ENCODE measurements at places on chromosomes 11 and 22.

DNA sequence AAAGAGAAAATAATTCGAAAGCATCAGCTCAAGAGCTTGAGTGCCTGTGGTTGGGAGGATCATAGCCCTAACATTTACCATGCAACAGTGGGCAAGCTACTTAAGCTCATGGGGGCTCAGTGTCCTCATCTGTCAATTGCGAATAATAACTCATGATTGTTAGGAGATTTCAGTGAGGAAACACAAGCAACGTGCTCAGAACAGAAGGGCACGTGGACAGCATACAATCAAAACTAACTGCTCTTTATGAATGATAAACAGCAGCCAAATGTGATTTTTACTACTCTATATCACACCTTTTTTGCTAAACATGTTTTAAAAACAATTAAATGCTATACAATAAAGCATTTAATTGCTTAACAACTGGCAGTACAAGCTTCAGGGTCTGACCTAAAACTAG lies 310.1 kb upstream of the NARS2 start:
- DNase-seq: no peak

- DNase-seq: no peak
Observed at GRCh38 chr11:63869683-63870082, 30.8 kb downstream of the MARK2 start.

- peak; percentile 97 for DNase-seq
Observed at GRCh38 chr11:111911563-111912401, at the start of gene CRYAB. TSS of gene CRYAB (minus strand) at chr11:111911770. CDS start at chr11:111911724, 46 bp downstream.

DNA sequence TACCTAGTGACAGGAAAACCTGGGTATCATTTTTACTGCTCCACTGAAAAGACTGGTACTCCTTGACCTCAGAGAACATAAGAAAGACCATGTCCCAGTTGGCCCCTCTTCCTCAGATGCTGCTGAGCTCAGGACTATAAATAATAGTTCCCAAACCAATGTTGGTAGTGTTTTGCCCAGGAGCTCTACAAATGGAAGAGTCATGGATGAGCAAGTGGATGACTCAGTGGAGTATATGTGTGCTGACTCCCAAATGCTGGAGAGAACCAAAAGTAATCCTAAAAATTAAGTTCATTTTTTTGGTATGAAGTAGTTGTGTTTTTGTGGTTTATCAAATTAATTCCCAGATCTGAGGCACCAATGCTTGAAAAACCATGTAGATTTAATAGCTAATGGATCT lies 482.0 kb downstream of the KCNA4 start:
- peak; percentile 73 for DNase-seq

- no peak for DNase-seq
Observed at GRCh38 chr11:43447151-43447550, 88.4 kb downstream of the TTC17 start.

GRCh38 chr11:72613977-72614376 lies 60.2 kb downstream of the PDE2A start:
- DNase-seq: no peak

DNA sequence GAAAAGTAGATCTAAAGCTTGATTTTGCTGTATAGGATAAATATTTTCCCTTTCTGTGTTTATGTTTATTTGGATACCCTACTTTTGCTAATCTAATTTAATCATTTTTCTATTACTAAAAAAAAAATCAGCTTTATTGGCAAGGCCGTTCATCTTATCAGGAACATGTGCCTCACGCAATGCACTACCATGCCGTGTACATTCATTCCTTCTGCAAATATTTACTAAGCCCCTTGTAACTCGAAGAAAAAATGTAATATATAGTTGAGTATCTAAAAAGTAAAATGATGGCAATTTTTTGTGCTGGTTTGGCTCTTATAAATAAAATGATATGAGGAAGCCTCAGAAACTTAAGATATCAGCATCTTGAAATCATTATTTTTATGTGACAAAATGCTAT lies 8.9 kb downstream of the UVRAG start:
- DNase-seq: no peak

DNA sequence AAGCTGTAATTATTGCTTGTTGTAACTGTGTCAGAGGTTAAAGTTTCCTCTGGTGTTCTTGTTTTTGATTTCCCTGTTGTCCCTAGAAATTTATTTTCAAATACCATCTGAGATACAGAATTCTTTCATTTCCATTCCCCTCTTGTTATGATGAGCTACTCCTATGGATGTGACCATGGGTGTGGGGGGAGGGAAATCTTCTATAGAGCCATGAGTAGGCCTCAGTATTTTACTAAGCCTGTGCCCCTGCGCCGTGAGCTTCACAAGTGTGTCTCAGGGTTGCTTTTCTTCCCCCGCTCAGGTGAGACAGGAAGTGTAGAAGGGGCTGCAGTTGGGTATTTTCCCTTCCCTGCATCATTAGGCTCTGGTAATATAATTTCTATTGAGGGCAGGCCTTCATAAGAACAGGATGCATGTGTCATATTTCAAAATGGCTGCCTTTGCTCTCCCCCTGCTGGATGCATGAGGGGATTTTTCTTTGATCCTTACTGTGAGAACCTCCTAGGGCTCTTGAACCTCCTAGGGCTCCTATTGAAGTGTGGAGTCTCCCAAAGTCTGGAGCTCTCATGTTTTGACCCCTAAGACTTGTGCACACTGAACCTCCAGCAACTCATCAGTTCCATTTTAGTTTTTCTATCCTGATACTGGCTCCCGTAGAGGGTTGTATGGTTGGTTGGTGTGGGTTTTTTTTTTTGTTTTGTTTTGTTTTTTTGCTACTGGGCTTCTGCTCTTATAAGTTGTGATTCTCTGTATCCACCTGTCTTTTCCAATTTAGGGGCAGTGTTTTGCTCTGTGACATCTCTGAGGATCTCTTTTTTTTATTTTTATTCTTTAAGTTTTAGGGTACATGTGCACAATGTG lies 658.2 kb downstream of the NTM start:
- DNase-seq: no peak

- DNase-seq: no peak
Observed at GRCh38 chr11:39174196-39174595, 2285.3 kb downstream of the LRRC4C start.

GRCh38 chr22:43036282-43036829 lies 21.4 kb upstream of the PACSIN2 start:
- peak; percentile 83 for DNase-seq

- no peak for DNase-seq
Observed at GRCh38 chr11:15215005-15215404, 100.3 kb downstream of the INSC start.

DNA sequence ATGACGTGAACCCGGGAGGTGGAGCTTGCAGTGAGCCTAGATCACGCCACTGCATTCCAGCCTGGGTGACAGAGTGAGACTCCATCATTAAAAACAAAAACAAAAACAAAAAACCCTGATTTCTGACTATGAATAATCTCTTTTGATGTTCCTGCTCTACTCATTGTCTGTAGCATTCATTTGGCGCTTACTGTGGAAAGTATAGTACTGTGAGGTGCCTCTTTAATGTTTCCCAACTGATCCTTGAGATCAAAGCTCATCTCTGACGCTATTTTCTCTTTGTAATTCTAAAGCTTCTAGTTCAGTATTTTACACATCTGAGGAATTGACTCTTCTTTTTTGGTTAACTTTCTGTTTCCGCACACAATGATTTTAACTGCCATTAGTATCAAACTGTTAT lies 60.0 kb downstream of the GRK3 start:
- no peak for DNase-seq

GRCh38 chr11:76857781-76858410 lies 2.8 kb upstream of the ACER3 start:
- no peak for DNase-seq

- DNase-seq: no peak
Observed at GRCh38 chr22:27381960-27382742, 419.4 kb downstream of the MN1 start.

DNA sequence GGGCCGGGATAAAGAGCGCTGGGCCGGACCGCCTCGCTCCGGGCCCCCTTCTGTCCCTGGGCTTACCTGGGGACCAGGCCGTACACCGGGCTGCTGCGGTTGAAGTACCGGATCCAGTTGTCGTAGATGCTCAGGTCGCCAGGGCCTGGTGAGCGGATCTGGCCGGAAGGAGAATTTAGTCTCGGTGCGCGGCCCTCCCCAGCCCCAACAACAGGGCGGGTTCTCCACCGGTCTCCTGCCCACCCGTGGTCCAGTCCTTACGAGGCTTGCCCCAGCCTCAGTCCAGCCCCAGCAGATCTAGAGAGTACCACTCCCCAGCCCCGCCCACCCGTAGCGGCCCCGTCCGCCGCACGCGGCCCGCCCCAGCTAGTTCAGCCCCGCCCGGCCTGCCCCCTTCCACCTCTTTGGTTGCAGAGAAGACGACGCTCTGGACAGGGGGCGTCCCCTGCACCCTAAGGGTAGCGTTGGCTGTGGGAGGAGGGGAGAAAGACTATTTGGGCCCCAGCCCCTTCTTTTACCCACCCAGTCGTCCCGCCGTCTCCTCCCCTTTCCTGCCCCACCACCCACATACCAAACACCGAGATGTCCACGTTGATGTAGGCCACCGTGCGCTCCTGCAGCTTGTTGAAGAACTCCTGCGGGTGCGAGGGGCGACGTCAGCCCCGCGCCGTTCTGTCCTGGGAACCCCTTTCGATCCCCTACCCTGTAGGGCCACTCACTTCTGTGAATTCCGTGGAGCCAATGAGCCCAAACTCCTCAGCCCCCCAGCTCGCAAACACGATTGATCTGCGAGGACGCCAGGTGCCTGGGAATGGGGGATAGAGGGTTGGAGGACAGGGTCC lies 6.8 kb downstream of the SAC3D1 start:
- DNase-seq: no peak

- DNase-seq: no peak
Observed at GRCh38 chr11:61919705-61920631, 2.6 kb upstream of the RAB3IL1 start.

- no peak for DNase-seq
Observed at GRCh38 chr11:126185259-126186024, 26.0 kb downstream of the RPUSD4 start.

DNA sequence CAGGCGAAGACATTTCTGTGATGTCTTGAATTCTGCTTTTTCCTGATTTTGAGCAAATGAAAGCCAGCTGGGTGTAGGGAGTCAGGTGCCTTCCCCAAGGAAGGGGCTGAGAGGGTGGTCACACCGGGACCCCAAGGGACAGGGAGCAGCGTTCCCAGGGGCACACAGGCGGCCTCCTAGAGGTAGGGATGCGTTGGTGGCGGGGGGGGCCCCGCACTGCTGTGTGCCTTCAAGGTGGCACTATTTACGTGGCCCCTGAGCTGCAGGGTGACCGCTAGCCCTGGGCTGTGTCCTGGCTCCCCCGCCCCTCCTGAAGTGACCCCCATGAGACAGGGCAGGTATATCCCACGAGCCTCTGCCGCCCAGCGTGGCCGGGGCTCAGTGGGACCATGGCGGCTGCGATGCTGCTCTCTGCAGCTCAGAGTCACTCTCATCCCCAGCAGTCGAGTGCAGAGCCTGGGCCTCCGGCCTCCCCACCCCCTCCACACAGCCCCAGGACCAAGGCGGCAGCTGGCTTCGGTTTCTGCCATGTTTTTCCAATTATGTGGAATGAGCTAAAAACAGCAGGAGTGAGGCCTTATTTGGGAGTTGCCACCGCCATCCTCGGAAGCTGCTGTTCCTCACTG lies 60.9 kb downstream of the LRP5 start:
- peak; percentile 57 for DNase-seq

GRCh38 chr11:1826552-1827094 lies 8.2 kb upstream of the SYT8 start:
- DNase-seq: peak; percentile 77

DNA sequence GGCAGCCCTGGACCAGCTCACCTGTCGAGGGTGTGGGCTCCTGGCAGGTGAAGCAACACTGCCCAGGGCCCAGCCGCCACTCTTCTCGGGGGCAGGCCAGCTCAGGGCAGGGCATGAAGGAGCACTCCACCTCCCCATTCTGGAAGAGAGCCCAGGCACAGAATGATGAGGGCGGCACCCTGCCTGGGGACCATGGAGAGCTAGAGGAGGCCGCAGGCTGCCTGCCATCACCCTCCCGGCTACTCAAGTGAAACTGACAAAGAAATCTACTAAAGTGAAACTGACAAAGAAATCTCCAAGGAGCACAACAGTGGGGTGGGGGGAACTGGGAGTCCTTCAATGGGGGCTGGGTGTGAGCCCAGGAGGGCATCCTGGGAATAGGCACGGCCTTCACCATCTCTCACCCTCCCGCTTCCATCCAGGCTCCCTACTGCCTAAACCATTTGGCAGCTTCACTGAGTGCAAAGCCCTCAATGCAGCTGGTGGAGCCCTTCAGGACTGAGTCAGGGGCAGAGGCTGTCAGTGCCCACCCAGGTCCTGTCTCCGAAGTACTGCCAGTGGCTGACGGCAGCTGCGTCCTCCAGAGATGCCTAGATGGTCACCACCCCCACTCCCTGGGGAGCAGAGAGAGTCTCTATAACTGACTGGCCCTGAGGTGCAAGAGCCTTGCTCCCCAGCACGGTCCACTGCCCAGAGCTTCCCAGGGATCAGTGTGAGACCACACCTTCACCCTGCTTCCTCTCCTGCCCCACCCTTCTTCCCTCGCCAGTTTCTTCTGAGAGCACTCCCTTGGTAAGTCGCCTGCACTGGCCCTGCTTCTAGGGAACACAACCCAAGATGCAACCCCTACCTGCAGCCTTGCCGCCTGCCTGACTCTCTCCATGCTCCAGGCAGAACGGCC lies 21.7 kb downstream of the VWCE start:
- no peak for DNase-seq

- peak; percentile 68 for DNase-seq
Observed at GRCh38 chr11:130448416-130449309, at the start of gene ADAMTS15. TSS of gene ADAMTS15 (plus strand) at chr11:130448645. CDS start at chr11:130448974, 329 bp downstream.

DNA sequence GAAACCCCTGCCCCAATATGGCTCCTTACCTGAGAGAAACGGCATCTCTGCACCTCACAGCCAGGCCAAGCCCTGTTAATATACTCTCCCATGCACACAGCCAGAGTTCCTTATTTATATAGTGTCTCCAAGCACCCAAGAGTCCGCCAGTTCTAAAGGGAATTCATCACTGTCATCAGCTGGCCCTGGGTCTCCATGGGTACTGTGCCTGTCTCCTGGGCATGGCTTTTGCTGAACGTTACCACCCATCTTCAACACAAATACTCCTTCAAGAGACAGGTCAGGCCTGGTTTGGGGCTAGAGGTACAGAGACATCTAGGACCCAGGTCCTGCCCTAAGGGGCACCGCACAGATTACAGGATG lies 1.6 kb upstream of the ATG16L2 start:
- DNase-seq: no peak

GRCh38 chr11:67577951-67578350 lies 5.7 kb upstream of the GSTP1 start:
- no peak for DNase-seq

- no peak for DNase-seq
Observed at GRCh38 chr11:28763151-28763550, 655.0 kb downstream of the METTL15 start.

GRCh38 chr22:42676059-42676607 lies 26.9 kb upstream of the CYB5R3 start:
- DNase-seq: peak; percentile 88

- no peak for DNase-seq
Observed at GRCh38 chr11:695288-695537, 191 bp upstream of the DEAF1 start.

- no peak for DNase-seq
Observed at GRCh38 chr22:39389420-39389819, 10.2 kb upstream of the TAB1 start.

GRCh38 chr11:43122546-43122945 lies 189.2 kb upstream of the API5 start:
- DNase-seq: no peak

Data from stromal cell of bone marrow (primary cell).